Activated CD8-positive, alpha-beta memory T cell treated with anti-CD3 and anti-CD28 coated beads for 1 hour (primary cell): ENCODE measurements at places on chromosomes 12 and 14.

GRCh38 chr12:84484798-84485197 is 427.8 kb downstream of the SLC6A15 start:
- DNase-seq: no peak

DNA sequence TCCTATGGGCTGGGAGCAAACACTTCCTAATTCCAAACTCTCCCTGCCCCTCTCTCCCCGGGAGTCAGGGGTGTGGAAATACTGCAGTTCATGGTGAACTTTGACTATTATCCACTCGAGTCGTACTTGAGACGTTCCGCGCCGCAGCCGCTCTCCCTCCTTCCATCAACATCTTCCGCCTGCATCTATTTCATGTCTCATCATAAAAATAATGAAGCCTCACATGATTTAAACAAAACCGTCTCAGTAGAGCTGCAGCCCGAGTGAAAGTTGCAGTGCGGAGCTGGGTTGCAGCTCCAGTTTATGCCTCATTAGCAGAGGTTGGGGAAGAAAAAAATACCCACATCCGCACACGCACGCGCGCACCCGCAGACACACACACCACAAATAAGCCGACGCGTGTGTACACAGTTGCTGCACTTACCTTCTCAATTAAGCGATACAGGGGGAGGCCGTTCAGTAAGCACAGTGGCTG is 283 bp downstream of the LMO3 start:
- DNase-seq: no peak

DNA sequence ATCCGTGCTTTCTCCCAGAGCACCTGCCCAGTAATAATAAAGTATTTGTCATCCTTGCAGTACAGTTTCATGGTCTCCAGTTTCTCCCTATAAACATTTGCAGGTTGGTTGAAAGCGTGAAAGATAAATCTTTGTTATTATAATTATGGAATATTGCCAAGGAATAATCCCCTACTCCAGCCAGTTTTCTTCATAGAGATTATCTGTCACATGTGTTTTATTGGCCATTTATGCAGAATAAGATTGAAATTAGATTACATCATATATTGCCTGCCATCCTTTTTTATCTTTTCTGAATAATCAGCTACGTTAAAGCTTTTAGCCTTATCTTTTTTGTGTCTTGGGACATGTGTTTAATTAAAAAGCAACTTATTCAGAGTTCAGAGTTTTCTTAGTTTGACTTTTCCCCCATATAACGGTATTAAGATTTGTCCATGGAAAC is 168.0 kb downstream of the KICS2 start:
- no peak for DNase-seq

GRCh38 chr12:18690653-18691052 is 47.2 kb downstream of the PLCZ1 start:
- no peak for DNase-seq

GRCh38 chr14:50069325-50069724 is 47.0 kb downstream of the VCPKMT start:
- no peak for DNase-seq

GRCh38 chr12:57612711-57613426 is 1.6 kb downstream of the ARHGEF25 start:
- no peak for DNase-seq

- no peak for DNase-seq
Observed at GRCh38 chr14:68145539-68145938, 326.0 kb downstream of the RAD51B start.

GRCh38 chr12:123457980-123458779 is at the start of gene SNRNP35:
Gene SNRNP35 (plus strand): TSS chr12:123458139. CDS start chr12:123465541, 7,402 bp downstream.
- DNase-seq: peak; percentile 75

- no peak for DNase-seq
Observed at GRCh38 chr14:100032738-100033137, 32.5 kb upstream of the EVL start.

DNA sequence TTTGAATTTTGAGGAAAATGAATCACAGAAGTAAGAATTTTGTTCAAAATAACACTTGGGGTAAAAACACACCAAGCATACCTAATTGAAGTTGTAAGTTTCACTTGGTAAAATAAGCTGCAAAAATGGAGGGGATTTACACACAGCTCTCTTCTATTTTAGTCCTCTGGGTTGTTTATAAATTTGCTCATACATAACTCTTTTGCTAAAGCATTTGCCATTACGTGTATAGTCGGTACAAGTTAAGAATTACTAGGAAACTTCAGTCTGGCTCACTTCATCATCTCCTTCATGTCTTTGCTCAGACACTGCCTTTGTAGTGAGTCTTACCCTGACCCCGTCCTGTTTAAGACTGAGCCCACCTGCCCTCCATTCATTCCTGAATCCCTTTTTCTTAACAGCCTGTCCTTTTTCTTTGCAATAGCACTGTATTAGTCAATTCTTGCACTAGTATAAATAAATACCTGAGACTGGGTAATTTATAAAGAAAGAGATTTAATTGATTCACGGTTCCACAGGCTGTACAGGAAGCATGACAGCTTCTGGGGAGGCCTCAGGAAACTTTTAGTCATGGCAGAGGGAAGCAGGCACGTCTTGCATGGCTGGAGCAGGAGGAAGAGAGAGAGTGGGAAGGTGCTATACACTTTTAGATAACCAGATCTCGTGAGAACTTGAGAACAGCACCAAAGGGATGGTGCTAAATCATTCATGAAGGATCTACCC is 451.1 kb downstream of the PCNX1 start:
- DNase-seq: no peak

- no peak for DNase-seq
Observed at GRCh38 chr14:101224356-101225156, 321.0 kb upstream of the RTL1 start.

DNA sequence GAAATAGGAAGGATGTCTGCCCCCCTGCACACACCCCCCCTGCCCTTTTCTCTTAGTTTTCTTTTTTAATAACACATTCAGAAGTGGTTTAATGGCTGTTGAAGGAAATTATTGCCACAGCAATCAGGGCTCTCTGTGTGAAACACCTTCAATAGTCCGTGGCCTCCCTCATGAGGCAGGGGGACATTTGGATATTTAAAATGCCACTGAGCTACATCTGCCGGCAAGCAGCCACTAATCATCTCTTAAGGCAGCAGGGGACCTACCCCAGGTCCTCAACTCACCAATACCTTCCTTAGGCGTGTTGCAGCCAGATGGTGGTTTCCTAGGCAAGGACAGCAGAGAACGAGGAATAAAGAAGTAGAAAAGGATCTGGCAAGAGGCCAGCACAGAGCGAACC is 283.2 kb downstream of the TTC8 start:
- DNase-seq: no peak
